ENCODE measurements at places on chromosomes 5 and 9.

DNA sequence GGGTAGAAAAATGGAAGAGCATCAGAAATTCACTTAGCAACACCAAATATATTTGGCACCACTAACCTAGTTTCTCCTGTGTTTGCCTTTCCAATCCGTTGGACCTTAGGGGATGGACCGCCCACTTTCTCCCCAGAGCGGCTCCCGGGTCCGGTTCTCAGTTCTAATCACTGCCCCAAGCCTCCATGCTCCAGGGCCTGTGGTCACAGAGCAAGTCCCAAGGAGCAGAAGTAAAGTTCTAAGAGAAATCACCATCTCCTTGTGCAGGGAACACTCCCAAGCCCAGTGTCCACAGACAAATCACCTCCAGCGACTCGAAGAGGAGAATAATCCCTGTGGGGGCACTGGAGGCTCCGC lies 728 bp upstream of the SLC1A1 start:
- DNase-seq = no peak

- DNase-seq = no peak
Observed at GRCh38 chr9:119768266-119768665, 399.0 kb upstream of the BRINP1 start.

GRCh38 chr9:3471883-3472282 lies 53.9 kb downstream of the RFX3 start:
- DNase-seq = no peak

GRCh38 chr5:14267991-14268708 lies 125.0 kb downstream of the TRIO start:
- DNase-seq = no peak

GRCh38 chr5:179378441-179379271 lies 33.4 kb upstream of the ADAMTS2 start:
- DNase-seq = no peak

DNA sequence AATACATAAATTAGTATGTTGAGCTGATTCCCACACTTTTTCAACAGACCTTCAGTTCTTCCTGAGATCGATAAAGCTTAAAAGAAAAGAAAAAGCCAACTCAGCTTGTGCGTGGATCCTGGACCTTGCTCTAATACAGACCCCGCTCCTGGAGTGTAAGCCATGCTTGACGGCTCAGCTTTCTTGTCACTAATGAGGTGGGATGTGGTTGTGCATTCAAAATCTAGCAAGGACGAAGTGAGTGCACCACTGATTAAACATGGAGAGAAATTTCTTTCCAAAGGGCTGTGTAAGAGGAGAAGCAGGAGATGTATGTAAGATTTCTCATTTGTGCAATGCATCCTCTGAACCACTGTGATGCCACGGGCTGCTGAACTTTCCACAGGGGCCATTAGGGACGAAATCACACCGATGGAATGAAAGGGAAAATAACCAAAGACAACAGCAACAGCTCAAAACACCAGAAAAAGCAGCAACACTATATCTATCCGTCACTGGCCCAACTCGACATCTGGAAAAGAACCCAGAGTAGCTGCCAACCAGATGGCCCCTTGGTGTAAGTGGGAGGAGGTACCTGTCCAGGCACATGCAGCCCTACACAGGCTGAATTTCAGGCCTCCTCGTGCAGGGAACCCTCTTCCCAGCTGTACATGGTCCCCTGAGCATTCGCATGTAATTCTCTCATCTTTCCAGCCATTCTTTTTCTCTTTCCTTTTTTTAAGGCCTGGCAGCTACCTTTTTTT lies 178.9 kb downstream of the SREK1 start:
- no peak for DNase-seq

- DNase-seq = no peak
Observed at GRCh38 chr5:59760785-59761348, 132.7 kb downstream of the PDE4D start.

DNA sequence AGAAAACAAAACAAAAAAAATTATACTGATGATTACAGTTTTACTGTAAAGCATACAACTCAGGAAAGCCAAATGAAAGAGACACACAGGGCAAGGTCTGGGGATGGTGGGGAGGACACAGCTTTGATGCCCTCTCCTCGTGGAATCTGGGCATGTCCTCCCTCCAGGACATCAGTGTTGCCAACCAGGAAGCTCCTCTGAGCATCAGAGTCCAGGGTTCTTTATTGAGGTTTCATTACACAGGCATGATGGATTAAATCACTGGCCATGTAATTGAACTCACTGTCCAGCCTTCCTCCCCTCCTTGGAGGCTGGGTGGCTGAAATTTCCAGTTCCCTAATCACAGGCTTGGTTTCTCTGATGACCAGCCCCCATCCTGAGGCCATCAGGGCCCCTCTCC lies 89.6 kb upstream of the MIER3 start:
- DNase-seq = no peak

DNA sequence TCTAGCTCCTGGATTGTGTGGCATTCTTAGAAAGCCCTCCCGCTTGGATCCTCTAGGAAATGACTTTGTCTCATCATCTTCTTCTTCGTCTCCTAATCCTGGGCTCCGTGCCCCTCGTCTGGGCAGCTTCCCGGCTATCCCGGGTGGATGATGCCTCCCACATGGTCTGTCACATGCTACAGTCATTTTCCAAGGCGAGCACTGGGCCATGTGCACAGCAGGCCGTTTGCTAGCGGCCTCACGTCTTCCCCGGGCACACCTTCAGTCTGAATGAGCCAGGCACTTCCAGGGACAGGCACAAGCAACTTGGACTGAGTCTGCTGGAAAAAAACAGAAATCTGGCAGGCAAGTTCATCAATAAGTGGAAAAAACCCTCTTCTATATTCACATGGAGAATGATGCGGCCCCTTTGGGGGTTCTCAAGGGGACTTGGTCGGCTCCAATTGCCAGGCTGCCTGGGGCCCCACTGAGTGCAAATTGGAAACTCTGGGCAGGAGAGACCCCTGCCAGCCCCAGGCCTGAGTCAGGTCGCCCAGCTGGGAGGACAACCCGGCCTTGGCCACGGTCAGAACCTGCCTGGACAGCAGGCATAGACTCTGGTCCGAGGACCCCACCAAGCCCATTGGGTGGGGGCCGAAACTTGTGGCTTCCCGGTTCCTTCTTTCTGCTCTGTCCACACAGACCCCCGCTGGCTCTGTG lies 11.1 kb upstream of the WNK2 start:
- DNase-seq = no peak

DNA sequence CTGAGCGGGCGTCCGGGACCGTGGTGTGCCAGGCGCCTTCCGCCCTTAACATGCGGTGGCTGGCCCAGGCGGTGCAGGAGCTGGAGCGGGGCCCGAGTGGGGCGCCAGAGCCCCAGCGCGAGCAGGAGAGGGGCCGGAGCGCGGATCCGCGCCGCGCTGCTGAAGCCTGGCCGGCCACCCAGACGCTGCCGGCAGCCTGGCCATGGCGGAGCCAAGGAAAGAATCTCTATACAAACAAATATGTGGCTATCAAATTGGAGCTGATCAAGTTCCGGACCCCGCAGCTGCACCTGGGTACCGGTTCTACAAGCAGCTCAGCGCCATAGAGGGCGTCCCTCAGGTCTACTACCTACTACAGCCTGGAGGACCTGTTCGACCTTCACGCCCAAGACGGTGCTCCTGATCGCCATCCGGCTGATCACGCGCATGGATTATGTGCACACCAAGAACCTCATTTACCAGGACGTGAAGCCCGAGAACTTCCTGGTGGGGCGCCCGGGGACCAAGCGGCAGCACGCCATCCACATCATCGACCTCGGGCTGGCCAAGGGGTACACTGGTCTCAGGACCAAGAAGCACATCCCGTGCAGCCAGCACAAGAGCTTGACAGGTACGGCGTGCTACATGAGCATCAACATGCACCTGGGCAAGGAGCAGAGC lies 55.8 kb downstream of the JAK2 start:
- no peak for DNase-seq

All from NCI-H510A (cell line).